ENCODE measurements at places on chromosomes 6 and 20.
A peak's percentile ranks its signal among the peaks of the same experiment; 100 is the strongest.

DNA sequence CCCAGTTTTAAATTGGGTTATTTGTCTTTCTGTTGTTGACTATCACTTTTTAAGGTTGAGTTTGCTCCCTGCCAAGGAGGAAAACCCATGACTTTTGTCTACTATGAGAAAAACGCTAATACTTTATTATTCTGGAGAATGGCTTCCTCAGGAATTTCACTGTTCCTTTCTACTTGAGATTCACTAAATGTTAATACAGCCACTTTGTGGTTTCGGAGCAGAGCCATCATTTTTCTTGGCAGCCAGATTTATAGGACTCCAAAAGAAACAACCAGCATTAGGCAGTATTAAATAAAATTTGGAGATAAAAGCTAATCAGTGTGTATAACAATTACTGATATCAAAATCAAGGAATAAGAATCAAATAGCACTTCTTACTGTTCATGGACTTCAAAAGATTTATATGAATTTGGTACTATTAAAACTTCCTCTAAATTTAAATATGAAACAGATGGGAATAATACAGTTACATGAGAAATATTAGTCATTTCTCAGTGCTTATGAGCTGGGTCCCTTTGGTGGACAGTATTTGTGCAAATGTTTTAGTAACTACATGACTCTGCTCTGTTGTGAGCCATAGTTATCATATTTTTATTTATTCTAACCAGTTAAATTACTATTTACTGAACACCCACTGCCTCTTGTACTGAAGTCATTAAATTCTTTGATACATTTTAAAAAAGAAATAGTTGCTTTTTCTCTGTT is 64.1 kb upstream of the FBXO30 start:
- no peak for DNase-seq

DNA sequence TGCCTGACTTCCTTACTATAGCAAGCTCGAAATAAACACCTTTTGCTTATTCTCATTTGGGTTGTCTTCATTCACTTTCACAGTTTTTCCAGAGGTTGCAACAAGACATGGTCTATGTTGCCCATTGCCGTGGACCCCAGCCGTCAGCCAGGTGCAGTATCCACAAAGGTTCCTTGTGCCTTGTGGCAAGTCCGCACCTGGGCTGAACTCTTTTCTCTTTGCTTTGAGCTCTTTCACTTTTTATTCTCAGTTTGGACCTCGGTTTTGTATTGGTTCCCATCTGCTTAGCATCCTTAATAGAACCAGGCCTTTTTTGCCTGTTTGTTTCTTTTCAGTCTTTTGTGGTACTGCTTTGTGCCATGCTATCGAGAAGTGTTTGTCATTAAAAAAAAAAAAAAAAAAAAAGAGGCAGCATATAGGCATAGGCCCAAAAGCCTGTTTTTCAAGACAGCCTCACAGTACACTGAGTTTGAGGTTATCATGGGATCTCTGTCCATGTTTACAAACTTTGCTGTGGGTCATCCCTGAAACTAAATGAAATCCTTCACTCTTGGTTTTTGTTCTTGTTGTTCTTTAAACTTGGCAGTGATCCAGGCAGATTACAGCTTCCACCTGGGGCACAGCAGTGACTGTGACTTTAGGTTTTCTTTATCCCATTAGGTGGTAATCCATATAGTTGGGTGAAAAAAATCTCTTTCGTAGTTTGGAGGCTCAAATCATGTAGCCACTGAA is 33.3 kb downstream of the GSTA3 start:
- DNase-seq, result no peak

DNA sequence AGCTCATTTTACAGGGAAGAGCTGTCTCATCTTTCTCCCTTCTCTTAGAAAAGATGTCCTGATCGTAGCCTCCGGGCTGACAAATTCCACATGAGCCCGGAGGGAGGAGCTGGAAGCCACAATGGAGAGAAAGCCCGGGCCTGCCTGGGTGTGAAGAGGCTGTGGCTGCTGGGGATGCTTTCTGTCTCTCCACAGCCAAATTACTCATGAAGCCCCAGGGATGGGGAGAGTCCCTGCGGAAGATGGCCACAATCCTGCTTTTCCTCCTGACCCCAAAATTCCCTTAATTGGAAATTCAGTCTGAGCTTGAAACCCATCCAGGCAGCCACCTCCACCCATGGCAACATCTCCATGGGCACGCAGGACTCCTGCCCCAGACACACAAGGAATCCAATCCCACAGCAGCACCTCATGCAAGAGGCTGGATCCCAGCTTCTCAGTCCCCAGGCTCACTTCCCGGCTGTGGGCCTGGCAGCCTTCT is 32.4 kb downstream of the JPH2 start:
- DNase-seq, result peak; percentile 56

- DNase-seq, result no peak
These were observed 48.6 kb downstream of the LRFN2 start for GRCh38 chr6:40538556-40538955.

- DNase-seq, result no peak
These were observed 606.0 kb downstream of the DHX35 start for GRCh38 chr20:39568109-39568508.

DNA sequence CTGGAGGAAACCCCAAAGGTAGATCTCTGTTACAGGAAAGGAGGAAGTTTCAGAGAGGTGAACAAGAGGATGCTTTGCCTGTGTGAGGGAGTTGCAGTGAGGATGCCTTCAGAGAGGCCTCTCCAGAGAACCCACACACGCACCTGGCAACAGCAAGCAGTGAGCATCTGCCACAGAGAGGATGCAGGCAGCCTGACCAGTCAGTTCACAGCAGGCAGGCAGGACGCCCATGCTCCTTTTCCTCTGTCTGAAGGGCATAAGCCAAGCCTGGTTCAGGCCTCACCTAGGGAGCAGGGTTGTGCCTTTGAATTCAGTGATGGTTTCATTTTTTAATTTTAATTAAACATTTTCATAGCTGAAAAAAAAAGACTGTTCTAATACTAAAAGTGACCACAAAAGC is 346.0 kb upstream of the MARCKS start:
- DNase-seq, result no peak

GRCh38 chr20:40892642-40893041 is 136.0 kb upstream of the TOP1 start:
- DNase-seq, result no peak

DNA sequence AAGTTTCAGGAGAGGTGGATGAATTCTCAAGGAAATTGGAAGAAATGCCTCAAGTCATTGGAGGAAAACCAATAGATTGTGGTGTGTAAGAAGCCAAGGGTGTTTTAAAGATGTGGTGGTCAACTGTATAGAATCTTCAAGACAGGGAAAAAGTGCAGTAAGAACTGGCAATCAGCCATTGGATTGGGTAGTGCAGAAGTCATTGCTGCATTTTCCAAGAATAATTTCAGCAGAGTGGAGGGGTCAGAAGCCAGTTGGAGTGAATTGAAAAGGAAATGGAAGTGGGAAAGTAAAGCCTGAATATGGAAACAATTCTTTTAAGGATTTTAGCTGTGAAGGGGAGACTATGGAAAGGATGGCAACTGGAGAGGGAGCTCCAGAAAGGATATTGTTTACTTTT is 128.2 kb upstream of the TMEM170B start:
- no peak for DNase-seq
